ENCODE measurements at places on chromosomes 1 and 21.

GRCh38 chr1:76450229-76450628, 375.7 kb downstream of the ST6GALNAC3 start:
- DNase-seq: no peak

DNA sequence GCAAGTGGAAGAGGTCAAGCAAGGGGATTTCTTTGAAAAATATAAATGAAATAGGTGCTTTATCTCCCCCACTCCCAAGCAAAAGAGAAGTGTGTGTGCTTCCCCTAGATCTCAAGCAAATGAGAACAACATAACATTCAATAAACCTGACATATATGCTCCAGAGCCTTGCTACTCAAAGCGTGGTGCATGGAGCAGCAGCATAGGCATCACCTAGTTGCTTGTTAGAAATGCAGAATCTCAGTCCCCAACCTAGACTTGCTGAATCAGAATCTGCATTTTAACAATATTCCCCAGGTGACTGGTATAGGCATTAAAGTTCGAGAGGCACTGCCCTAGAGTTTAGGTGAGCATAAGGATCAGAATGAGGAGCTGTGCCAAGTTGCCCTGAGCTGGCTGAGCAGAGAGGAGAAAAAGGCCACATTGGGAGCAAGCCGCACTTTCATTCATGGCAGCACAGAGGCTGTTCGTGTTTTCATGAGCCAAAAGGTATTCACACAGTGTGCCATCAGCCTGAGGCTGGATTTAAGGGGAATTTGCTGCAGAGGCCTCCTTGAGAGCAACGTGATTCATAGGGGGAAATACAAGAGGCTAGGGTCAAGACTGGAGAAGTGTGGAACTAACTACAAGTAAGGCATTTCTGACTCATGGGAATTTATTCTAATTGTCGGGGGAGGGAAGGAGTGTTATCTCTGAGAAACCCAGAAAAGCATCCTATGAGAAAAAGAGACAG, 14.3 kb upstream of the LPAR3 start:
- no peak for DNase-seq

GRCh38 chr21:45248893-45249381, 38.8 kb downstream of the POFUT2 start:
- DNase-seq: no peak

DNA sequence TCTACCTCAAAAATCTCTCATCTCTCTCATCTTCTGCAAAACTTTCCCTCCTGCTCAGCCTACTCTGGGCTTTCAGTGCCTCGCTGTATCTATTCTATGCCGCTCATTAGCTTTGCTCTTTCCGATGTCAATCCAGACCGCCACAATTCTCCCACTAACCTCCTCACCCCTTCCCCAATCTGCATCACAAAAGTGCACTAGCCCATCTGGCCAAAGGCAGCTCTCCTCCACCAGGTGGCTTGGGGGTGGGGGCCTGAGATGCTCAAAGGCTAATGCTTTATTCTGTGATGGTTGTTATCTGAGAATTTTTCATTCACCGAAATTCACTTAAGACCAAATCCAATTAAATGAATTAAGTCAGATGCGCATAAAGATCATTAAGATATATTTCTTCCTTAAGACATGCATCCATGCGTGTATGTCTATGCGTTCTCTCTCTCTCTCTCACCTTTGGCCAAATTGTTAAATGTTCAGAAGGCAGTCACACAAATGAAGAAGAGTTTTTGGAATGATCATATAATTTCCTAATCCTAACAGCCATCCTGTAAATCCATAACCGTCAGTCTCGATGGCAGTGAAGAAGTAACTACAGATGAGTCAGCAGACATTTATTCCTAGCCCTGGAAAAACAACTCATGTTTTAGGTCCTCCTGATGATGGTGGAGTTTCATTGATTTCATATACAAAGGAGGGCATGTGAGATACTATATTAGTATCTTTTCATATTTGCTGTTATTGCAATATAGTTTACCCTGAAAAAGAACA, 111.3 kb downstream of the C1orf21 start:
- DNase-seq: no peak

GRCh38 chr1:80155371-80155770, 1148.8 kb upstream of the ADGRL4 start:
- no peak for DNase-seq

GRCh38 chr1:210755991-210756659, 377.8 kb downstream of the KCNH1 start:
- DNase-seq: no peak

DNA sequence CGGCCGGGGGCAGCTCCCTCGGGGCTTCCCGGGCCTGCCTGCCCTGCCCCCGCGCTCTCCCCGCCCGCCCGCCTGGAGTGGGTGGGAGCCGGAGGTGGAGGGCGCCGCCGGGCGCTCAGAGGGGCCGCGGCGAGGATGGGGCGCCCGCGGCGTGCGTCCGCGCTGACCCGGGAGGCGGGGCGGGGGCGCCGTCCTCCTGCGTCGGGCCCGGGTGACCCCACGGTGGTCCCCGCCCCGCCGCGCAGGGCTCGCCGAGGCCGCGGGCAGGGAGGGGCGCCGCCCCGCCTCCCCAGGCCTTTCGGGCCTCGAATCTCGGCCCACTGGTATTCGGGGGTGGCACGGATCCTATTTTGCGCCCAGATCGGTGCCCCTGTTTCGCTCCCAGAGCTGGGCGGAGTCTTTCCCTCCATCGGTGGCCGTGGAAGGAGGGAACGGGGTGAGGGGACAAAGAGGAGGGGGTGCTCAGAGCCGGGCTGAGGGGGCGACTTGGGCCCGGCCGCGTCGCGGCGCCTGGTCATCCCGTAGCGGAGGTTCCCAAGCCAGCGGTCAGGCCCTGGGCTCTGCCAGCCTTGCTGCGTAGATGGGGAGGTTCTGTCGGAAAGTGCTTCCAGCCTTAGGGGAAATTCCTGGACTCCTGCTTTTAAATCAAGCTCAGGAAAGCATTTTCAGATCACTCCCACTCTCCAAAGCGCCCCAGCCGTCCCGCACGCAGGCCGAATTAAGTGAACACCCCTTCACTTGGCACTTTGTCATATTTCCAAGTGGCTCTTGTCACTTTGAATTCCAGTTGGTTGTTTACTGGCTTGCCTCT, 545 bp downstream of the PATJ start:
- DNase-seq: no peak

DNA sequence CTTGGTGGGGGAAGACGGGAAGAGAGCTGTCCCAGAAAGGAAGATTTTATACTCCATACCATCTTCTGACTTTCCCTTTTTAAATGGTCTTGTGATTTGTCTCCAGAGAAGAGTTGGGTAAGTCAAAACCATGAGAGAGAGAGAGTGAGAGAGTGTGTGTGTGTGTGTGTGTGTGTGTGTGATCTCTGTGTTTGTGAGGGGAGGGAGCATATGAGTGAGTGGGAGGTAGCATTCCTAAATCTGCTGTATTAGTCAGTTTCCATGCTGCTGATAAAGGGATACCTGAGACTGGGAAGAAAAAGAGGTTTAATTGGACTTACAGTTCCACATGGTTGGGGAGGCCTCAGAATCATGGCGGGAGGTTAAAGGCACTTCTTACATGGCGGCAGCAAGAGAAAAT, 102.0 kb upstream of the VANGL1 start:
- DNase-seq: no peak

DNA sequence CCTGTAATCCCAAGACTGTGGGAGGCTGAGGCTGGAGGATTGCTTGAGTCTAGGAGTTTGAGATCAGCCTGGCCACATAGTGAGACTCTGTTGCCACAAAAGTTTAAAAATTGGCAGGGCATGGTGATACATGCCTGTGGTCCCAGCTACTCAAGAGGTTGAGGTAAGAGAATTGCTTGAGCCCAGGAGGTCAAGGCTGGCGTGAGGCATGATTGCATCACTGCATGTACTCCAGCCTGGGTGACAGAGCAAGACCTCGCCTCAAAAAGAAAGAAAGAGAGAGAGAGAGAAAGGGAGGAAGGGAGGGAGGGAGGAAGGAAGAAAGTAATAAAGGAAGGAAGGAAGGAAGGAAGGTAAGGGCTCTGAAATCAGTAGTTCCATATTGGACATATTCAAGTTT, 25.0 kb downstream of the GLUL start:
- DNase-seq: no peak

DNA sequence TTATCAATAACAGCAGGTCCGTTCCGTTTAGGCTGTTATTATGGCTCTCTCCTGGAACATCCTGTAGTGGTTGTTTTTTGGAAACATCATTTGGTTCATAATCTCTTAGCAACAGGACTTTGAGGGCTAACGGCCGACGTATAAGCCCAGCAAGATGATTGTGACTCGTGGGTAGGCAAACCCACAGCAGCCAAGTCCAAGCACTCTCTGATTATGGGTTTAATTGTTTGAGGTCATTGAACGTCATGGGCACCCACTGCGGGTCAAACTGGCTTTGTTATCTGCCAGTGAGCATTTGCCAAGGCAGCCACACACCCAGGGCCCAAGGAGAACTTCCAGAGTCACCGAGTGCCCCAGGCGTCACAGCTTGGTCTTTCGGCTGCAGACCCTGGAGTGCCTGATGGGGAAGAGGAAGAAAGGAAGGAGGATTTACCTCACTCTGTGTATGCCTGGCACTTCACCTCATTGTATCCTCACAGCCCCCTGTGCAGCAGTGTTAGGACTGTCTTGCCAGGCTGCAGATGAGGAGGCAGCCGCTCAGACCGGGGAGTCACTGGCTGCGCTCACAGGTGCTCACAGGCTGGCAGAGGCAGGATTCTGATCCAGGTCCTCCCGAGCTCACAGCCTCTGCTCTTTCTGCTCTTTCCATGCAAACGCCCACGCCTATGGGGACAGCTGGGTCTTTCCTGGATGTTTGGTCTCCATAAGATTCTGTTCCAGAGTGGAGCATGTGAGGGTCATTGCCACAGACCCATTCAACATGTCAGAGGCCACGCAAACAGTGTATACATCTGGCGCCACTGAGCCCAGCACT, 30.8 kb upstream of the EPS8L3 start:
- DNase-seq: no peak

GRCh38 chr1:14183329-14183728, 415.2 kb upstream of the KAZN start:
- no peak for DNase-seq

DNA sequence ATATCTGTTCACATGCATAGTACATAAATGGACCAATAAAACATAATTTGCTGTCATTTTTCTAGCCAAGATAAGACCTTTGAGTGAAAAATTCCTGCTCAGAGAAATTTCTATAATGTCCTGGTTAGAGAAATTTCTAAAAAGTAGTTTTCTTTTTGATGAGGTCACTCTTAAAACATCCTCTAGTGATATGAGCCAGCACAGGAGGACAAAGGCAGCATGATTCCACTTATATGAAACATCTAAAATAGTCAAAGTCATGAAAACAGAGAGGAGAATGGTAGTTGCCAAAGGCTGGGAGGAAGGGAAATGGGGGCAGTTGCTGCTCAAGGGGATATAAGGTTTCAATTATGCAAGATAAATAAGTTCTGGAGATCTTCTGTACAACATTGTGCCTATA, 239.4 kb downstream of the BACH1 start:
- no peak for DNase-seq

- peak; percentile 8 for DNase-seq
These were observed 117.5 kb upstream of the HOOK1 start for GRCh38 chr1:59697150-59697800.

- peak; percentile 85 for DNase-seq
These were observed 10.2 kb upstream of the TNFRSF14 start for GRCh38 chr1:2545754-2546514.

Measured in stimulated activated CD4-positive, alpha-beta T cell treated with anti-CD3 and anti-CD28 coated beads, Interleukin-1b, Interleukin-23, amount 100 ng/mL, for 48 hours (primary cell).